ENCODE measurements at places on chromosomes 5 and 9.
A peak's percentile ranks its signal among the peaks of the same experiment; 100 is the strongest.

- no peaks in the 10 kb centered on the region for H3K27me3 ChIP-seq
- no peak overlapping the region for H3K4me3 ChIP-seq
- H3K4me1 ChIP-seq, result no peaks in the 10 kb centered on the region
- no peak for DNase-seq
- no peaks in the 10 kb centered on the region for H3K36me3 ChIP-seq
- no peak overlapping the region for H3K27ac ChIP-seq
Measured at GRCh38 chr9:113626735-113627495, 163.4 kb downstream of the RGS3 start.

GRCh38 chr5:179915406-179915935 lies 7.8 kb upstream of the TBC1D9B start:
- H3K4me1 ChIP-seq, result peaks cover 37% of the 10 kb centered on the region
- no peak for DNase-seq
- no peaks in the 10 kb centered on the region for H3K36me3 ChIP-seq
- H3K27ac ChIP-seq, result no peak overlapping the region
- no peaks in the 10 kb centered on the region for H3K27me3 ChIP-seq

- H3K27me3 ChIP-seq, result no peaks in the 10 kb centered on the region
- H3K27ac ChIP-seq, result no peak overlapping the region
- no peaks in the 10 kb centered on the region for H3K36me3 ChIP-seq
- DNase-seq, result no peak
- no peak overlapping the region for H3K4me3 ChIP-seq
Measured at GRCh38 chr9:5357431-5358105, 17.9 kb upstream of the RLN1 start.

DNA sequence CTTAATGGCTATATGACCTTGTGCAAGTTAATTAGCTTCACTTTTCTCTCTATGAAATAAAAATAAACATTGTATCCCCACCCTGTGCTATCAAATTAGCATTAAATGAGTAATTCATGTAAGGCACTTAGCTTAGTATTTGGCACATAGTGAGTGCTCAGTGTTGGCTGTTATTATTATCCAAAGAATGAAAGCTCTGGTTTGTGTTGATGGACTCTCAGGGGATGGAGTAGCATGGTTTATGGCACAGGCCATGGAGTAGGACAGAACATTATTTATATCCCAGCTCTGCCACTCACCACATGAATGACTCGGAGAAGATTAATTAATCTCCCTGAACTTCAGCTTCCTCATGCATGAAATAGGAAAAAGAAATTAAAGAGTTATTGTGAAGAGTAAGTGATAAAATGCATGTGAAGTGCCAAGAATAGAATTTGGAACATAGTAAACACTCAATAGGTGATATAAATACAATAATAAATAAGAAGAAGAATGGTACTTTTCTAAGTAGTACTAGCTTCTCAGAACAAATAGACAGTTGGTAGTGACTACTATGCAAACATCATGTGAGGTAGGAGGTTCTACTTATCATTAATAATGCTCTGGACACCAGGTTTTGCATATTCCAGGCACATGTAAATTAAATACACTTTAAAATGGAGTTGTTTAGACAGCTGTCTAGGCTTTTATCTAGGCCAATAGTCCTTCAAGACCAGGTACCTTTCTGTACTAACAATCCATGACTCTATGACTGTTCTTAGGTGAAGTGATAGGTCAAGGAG lies 146.4 kb downstream of the GRIA1 start:
- no peaks in the 10 kb centered on the region for H3K36me3 ChIP-seq
- no peaks in the 10 kb centered on the region for H3K27me3 ChIP-seq
- H3K4me3 ChIP-seq, result no peak overlapping the region

DNA sequence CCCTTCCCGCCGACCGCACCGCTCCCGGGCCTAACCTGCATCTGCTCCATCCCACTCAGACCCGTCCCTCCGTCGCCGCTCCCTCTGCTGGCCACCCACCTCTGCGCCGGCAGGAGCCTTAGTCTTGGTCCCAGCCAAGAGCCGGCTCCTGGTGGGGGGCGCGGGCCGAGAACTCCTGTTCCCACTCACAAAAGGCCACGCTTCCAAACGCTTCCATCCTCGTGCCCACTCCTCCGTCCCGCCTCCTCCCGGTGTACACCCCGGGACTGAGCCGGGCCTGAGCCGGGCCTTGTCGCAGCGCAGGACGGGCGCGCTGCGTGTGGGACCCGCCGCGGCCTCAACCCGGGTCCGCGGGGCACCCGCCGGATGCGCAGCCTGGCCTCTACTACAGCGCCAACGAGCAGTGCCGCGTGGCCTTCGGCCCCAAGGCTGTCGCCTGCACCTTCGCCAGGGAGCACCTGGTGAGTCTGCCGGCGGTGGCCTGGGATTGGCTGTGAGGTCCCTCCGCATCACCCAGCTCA lies 7.5 kb downstream of the ADAMTS13 start:
- no peaks in the 10 kb centered on the region for H3K27me3 ChIP-seq
- H3K36me3 ChIP-seq, result no peaks in the 10 kb centered on the region
- no peak overlapping the region for H3K27ac ChIP-seq
- no peak for DNase-seq

- no peaks in the 10 kb centered on the region for H3K36me3 ChIP-seq
Measured at GRCh38 chr5:148853868-148854267, 27.5 kb downstream of the ADRB2 start.

DNA sequence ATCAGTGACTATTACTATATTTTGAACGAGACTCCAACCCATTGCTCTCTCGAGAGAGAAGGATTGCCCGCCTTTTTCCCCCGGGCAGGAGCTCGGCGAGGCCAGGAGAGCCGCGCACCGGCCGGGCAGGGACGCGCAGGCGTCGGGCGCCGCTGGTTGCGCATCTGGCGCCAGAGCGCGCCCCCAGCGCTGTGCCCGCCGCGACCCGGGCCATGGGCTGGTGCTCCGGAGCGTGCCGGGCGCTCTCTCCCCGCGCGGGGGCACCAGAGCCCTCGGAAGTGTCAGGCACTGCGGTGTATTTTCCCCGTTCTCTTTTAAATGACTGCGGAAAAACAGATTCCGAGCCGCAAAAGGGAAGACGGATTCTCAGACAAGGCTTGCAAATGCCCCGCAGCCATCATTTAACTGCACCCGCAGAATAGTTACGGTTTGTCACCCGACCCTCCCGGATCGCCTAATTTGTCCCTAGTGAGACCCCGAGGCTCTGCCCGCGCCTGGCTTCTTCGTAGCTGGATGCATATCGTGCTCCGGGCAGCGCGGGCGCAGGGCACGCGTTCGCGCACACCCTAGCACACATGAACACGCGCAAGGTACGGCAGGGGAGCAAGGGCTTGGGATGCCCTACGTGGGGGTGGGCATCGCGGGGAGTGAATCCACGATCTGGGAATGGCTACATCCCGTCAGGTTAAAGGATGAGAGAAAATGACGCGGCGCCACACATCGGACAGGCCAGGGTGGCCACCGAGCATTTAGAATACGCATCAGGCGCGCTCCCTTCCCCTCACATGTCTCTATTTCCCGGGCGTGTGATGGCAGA lies 1.1 kb upstream of the NTRK2 start:
- peak overlapping the region; percentile 67 for H3K27ac ChIP-seq
- peak overlapping the region; percentile 70 for H3K4me3 ChIP-seq
- H3K36me3 ChIP-seq, result no peaks in the 10 kb centered on the region
- peaks cover 5% of the 10 kb centered on the region for H3K4me1 ChIP-seq
- peaks cover 47% of the 10 kb centered on the region for H3K27me3 ChIP-seq
- no peak for DNase-seq

DNA sequence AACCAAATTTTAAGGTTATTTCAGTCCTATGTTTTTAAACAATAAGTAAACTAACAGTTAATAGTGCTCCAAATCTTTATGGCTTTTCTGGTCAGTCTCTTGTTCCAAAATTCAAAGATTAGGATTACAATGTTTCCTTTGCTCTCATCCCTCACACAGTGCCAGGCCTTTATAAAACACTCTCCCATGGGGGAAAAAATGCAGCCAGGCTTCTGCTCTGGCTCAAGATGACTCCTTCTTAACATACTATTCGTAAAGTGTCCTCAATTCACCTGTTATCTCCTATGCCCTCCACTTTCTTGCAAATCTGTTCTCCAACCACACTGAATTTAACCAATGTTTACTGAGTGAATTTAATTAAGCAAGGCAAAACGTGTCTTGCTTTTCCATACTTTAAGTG lies 1.4 kb downstream of the CEP120 start:
- peaks cover 35% of the 10 kb centered on the region for H3K4me1 ChIP-seq
- peak overlapping the region; percentile 96 for H3K4me3 ChIP-seq
- no peaks in the 10 kb centered on the region for H3K27me3 ChIP-seq

DNA sequence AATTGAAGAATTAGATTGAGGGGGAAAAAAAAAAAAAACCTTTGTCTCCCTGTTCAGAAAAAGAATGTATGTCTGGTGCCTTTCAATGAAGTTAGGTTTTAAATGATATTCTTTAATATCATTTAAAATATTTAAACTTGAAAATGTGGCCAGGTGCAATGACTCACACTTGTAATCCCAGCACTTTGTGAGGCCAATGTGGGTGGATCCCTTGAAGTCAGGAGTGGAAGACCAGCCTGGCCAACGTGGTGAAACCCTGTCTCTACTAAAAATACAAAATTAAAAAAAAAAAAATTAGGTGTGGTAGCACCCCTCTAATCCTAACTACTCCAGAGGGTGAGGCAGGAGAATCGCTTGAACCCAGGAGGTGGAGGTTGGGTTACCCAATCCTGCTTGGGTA lies 111.1 kb upstream of the RASA1 start:
- DNase-seq, result no peak
- no peaks in the 10 kb centered on the region for H3K36me3 ChIP-seq
- no peak overlapping the region for H3K4me3 ChIP-seq
- no peaks in the 10 kb centered on the region for H3K27me3 ChIP-seq
- H3K27ac ChIP-seq, result no peak overlapping the region
- H3K4me1 ChIP-seq, result no peaks in the 10 kb centered on the region

DNA sequence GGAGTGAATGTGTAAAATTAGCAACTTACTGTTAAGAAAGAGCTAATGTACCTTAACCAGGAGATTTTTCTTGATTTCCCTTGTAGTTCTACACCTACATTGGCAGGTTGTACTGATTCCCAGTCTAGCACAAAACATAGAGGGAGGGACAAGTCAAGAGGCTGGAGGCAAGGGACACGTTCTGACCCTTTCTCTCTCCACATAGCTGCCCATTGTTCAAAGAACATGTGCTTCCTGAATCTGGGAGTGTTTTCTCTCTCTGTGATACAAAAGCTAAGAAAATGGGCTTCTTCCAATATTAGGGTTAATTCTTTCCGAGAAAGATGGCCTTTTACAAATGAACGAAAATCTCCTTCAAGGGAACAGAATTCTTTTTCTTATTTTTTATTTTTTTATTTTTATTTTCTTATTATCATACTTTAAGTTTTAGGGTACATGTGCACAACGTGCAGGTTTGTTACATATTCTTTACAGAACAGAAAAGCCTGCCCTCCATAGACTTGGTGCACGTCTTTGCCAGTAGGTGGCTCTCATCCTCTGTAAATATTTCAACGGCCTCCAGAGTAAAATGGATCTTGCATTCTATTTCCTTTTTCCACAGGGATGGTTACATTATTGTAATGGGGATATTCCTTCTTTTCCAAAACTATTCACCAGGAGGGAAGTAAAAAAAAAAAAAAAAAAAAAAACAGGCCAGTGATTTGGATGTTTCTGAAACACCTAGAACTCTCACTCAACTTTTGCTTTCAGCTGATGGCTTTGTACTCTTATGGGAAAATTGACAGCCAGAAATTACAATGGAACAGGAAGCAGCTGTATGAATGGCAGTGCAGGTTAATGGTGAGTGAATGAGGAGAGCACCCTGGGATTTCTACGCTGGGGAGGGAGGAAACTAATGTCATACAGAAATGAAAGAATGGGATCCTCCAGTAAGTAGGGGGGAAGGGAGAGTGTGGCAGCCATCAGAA lies 13.1 kb upstream of the IFNA5 start:
- H3K4me1 ChIP-seq, result no peaks in the 10 kb centered on the region
- H3K27me3 ChIP-seq, result no peaks in the 10 kb centered on the region
- no peak overlapping the region for H3K27ac ChIP-seq
- H3K36me3 ChIP-seq, result peaks cover 22% of the 10 kb centered on the region
- DNase-seq, result no peak

GRCh38 chr5:50501491-50502228 lies 60.6 kb upstream of the EMB start:
- no peak overlapping the region for H3K27ac ChIP-seq
- DNase-seq, result no peak
- H3K27me3 ChIP-seq, result no peaks in the 10 kb centered on the region
- no peaks in the 10 kb centered on the region for H3K4me1 ChIP-seq

- peak overlapping the region; percentile 95 for H3K27ac ChIP-seq
- no peaks in the 10 kb centered on the region for H3K27me3 ChIP-seq
- peaks cover 69% of the 10 kb centered on the region for H3K4me1 ChIP-seq
Measured at GRCh38 chr5:139660105-139660922, 12.2 kb downstream of the CXXC5 start.

- no peak overlapping the region for H3K27ac ChIP-seq
- DNase-seq, result no peak
- H3K27me3 ChIP-seq, result peaks cover 13% of the 10 kb centered on the region
Measured at GRCh38 chr9:109192732-109193361, 25.8 kb upstream of the FRRS1L start.

- DNase-seq, result no peak
- no peak overlapping the region for H3K27ac ChIP-seq
- no peaks in the 10 kb centered on the region for H3K4me1 ChIP-seq
- H3K36me3 ChIP-seq, result no peaks in the 10 kb centered on the region
Measured at GRCh38 chr9:107211284-107211923, 71.7 kb upstream of the RAD23B start.

DNA sequence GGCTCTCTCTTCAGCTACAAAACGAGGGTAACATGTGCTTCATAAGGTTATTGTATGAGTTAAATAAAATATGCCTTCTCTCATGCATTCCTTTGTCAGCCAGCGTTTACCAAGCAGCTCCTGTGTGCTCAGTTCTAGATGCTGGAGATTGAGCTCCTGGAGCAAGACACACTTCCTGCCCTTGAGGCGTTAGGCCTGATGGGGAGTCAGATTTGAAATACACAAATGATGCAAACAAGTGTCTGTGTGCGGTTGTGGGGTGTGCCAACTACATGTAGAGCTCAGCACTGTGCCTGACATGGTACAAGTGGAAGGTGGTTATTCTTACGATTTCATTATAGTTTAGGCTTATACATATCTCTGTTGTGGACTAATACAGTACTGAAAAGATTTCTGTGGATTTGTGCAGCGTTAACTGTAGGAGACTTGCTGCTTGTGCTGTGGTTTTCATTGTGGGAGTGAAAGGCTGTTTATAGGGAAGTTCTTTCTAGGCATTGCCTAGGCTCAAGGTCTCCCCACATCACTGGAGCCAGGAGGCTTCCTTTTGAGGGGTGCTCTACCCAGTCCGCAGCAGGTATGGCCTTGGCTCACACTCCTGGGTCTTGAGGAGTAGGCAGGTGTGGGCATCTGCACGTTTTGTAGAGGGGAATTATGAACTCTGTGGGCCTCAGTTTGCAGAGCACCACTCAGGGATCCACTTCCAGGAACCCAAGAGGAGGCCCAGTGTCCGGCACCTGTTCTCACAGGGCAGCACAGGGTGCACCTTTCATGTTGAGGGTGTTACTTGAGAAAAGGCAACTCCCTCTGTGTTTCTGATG lies 39.8 kb upstream of the ANGPTL2 start:
- no peak for DNase-seq
- peaks cover 6% of the 10 kb centered on the region for H3K4me1 ChIP-seq
- H3K4me3 ChIP-seq, result no peak overlapping the region
- no peaks in the 10 kb centered on the region for H3K36me3 ChIP-seq
- peak overlapping the region; percentile 17 for H3K27ac ChIP-seq

Data from esophagus squamous epithelium (tissue), 5 donors.